ENCODE measurements at places on chromosomes 3 and 15.

GRCh38 chr3:166489826-166490225 lies 652.6 kb upstream of the BCHE start:
- no peak for DNase-seq

DNA sequence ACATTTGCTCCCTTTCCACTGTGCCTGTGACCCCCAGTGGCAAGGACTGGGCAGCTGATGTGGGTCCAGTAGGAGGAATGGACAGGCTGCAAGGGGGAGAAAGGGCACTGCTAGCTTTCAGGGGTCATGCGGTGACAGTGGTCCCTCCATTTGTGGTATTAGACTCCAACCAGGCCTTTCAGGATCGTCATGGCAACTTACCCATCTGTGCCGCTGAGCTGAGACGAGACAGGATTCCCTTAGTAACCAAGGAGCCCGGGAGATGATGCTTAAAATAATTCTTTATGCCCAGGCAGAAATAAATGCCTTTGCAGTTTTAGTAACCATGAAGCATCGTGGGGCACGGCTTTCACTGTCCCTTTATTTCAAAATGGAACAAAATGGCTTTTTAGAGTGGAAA lies 15.9 kb upstream of the MRPL3 start:
- DNase-seq, result no peak

GRCh38 chr3:60948488-60948887 lies 302.8 kb downstream of the FHIT start:
- DNase-seq, result no peak

DNA sequence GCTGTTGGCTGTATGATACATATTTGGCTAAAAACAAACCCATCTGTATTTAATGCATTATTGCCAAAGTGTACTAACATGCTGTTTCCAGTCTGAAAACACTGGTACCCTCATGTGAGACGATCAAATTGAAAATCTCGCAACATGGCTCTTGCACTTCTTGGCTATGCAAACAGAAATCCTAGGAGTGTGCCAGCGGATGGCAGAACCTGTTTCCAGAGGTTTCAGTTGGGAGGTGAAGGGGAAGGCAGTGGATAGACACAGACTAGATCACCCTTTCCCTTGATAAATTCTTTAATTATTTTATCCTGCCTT lies 350.3 kb downstream of the TUSC7 start:
- no peak for DNase-seq

DNA sequence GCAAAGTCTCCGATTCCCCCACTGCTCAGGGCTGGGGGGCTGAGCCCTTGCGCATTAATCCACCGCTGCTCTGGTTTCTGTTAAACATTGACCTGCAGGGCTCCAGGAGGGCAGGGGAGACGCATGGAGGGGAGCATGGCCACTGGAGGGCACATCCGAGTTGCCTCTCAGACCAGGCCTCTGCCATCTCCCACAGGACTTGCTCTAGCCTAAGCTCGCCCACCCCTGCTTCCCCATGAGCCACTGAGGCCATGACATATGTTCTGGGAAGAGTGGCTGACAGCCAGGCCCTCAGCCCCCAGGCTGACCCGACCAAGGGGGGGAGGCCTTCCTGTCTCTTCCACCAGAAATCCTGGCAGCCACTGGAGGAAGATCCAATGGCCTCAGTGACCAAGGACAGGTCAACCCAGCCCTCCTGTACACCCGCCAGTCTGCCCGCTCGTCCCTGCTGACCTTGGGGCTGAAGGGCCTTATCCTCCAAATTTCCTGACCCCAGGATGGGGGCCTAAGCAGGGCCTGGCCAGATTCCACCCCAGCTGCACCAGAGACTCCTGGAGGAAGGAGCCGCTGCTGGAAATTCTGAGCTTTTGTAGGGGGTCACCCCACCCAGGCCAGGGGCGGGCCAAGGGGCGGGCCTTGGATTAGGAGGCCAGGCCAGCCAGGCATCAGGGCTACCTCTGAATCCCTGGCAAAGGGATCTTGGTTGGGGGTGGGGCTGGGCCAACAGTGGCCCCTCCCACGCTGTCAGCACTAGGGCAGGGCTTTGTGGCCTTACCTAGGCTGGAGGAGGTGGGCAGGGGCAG lies at the start of gene HYAL1:
Gene HYAL1 (minus strand): TSS at position 562 of the 803 bp plus-strand sequence. CDS start 618 bp downstream, outside the sequence.
- no peak for DNase-seq

DNA sequence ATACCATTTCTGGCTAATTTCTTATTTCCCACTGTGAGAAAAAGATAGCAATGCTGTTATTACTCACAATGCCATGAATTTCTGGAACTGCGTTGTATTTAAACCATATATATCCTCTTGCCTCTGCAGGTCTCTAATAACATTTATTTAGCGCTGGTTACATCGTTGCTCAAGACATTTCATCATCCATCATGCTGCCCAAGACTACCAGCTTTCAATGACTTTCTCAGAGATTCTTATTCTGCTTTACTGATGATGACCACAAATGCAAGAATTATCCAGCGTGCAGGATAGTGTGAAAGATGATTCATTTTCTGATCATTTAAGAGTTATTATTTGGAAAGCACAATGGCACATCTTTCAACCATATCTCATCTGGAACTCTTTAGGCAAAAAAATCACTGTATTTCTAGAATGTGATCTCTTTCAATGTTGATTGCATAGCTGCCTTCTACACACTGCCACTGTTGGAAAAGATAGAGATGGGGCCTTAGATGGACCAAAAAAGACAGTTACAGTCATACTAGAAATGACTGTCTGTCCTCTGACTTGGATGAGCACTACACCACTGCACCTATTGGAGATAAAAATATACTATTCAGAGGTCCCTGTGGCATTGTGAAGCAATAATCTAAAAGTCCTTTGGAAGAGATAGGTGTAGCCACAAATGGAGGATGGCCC lies 716.1 kb downstream of the NSUN3 start:
- DNase-seq, result no peak

DNA sequence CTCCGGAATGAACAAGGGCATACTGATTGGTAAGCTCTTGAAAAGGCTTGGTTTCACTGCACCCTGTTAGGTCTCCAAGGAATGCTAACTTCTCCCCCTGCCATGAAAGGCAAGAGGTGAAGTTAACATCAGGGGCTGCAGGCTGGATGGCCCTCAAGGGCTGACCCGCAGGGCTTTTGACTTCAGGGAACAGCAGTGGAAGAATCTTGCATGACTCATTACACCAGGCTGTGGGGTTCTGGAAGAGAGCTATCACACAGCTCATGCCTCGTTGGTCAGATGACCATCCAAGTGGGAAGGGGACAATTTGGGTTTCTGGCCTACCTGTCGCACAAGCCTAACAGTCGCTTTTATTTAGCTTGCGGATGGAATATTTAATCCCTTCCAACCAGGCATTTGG lies 23.6 kb upstream of the ATG7 start:
- DNase-seq, result no peak

GRCh38 chr3:122961146-122961545 lies 66.4 kb downstream of the SEMA5B start:
- DNase-seq, result no peak

DNA sequence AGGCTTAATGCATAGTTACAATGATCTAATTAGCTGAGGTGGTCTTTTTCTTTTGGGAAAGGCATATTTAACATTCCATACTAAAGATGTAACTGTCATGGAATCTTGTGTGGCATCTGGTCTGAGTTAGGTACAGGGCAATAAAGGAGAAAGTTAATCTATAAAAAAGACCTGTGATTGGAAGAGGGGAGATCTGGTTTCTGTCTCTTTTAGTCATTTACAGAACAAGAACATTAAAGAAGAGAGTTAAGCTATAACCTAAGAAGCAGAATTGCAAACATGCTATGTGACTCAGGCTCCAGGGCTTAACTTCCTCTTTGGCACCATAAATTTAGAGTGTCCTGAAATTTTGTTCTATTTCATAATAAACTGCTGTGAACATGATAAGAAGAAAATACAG lies 47.2 kb upstream of the MME start:
- DNase-seq, result no peak

DNA sequence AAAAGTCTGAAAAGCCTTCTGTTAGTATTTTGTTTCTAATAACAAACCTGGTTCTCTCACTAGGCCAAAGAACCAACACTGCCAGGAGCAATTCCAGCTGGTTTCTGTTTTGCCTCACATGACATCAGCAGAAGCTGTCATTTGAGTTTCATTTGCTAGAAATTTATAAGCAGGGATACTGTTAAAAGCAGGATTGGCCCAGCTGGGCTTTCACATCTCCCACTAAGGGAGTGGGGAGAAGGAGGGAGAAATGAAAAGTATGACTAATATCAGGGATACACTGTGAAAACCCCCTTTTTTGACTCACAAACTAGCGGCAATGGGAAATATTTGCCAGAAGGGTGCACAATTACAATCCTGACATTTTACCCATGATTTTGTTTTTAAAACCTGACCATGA lies 5.3 kb downstream of the CCDC80 start:
- DNase-seq, result no peak

GRCh38 chr3:46993986-46994385 lies 14.5 kb downstream of the NBEAL2 start:
- DNase-seq, result no peak

- no peak for DNase-seq
Measured at GRCh38 chr15:98937413-98938104, 70.0 kb downstream of the PGPEP1L start.

GRCh38 chr3:116386168-116386567 lies 59.1 kb downstream of the LSAMP start:
- DNase-seq, result no peak

DNA sequence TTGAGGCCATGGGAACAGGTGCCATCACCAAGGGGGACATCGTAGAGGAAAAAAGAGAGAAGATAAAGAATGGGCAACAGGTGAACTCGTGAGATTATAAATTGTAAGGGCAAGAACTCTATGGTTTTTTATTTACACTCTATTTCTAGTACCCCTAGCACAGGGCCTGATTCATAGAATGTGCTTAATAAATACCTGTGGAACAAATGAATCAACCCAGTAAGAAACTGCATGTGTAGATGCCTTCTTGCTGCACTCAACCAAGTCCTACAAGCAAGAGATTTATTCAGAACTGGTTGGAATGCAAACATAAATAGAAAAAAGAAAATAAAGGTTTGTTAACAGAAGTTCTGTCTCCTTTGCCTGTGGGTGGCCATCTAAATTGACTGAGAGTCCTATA lies 18.7 kb upstream of the KPNA1 start:
- DNase-seq, result no peak

- DNase-seq, result no peak
Measured at GRCh38 chr15:66221126-66221525, 32.4 kb downstream of the MEGF11 start.

DNA sequence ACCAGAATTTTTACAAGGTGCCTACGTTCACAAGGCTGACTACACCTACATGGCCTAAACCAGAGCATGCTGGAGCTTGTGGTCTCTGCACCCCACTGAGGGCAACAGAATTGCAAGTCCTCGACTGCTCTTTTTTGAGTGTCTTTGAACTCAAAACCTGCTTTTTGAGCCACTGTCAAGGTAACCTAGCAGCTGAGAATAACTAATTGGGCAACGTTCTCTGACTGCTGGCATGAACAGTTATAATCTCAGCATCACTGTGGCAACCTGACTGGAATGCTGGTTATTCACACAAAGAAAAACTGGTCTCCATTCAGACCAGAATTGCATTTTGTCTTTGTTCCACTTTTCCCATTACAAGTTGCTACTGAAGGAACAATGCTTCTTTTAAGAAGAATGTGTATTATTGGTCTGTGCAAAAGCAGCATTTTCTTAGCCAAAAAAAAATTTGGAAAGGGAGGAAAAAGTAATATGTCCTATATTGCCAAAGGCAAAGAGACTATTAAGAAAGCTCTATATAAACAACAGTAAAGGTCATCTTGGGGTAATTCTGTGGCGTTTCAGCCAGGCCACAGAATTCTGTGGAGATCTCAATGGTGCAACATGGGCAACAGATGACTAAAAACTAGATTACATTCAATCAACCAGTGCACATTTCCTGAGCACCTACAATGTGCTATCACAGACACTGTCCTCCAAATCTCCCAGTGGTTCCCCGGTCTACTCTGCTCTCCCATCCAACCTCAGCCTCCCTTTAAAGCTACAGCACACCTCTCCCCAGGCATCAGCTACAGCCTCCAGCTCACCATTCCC lies 76.8 kb downstream of the TNIK start:
- no peak for DNase-seq

GRCh38 chr3:28171962-28172361 lies 69.5 kb upstream of the CMC1 start:
- no peak for DNase-seq

- no peak for DNase-seq
Measured at GRCh38 chr3:8519156-8519555, 17.5 kb downstream of the LMCD1 start.

- DNase-seq, result no peak
Measured at GRCh38 chr15:28093752-28094535, 5.2 kb downstream of the OCA2 start.

DNA sequence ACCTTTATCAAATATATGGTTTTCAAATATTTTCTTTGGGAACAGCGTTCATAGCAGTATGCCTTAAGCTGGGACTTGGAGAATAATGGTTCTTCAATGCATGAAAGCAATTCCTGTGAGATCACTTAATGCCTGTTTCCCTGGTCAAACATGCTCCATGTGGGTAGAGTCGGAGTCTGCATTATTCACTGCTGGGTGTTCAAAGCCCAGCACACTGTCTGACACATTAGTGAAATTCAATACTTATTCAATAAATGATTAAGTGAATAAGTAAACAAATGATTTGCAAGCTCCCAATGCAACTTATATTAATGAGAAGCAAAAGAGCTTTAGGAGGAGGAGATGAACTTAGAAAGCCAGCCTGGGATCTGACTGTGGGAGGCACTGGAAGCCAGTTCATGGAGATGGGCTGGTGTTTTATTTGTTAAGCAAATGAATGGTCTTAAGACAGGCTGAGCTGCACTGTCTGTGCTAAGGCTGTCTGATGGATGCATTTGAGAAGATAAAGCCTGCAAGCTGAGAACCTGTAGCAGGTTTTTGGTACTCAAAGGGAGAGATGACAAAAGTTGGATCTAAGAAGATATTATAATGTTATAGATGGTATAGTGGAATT lies 490.8 kb downstream of the MCTP2 start:
- DNase-seq, result no peak

DNA sequence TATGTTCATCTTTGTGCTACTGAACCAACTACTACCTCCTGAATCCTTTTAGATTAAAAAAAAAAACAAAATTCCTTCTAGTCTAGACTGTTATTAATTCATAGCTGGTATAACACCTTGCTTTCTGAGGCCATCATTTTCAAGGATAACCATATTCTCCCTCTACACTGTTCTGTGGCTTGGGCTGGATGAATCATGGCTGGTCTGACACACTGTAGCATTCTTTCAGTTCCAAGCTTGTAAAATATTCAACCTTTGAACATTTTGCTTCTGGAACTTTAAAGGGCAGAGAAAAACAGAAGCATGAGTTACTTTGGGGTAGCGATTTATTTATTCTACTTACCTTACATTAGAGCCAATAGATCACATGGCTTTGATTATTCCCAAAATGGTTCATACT lies 7.6 kb downstream of the HSPBAP1 start:
- DNase-seq, result no peak

DNA sequence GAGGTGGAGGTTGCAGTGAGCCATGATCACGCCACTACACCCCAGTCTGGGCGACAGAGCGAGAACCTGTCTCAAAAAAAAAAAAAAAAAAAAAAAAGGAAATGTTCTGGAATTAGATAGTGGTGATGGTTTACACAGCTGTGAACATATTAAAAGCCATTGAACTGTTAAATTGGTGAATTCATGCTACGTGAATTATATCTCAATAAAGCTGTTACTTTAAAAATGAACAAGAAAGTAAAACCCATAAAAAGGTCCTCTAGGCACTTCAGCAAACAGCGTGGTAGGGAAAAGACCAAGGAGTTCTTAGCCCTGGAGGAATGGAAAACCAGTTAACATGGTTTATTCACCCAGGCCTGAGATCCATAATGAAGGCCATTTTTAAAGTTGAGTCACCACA lies 180.1 kb downstream of the ATG7 start:
- DNase-seq, result no peak

GRCh38 chr15:51180534-51180933 lies 85.8 kb upstream of the TNFAIP8L3 start:
- no peak for DNase-seq

- no peak for DNase-seq
Measured at GRCh38 chr3:10309736-10310135, 11.2 kb downstream of the SEC13 start.

Measured in activated T-helper 1 cell treated with Interleukin-2 at 50 U/mL for 16 hours (primary cell).